ENCODE measurements at places on chromosomes 1 and 21. TPM values are rescaled to one million over a fixed set of nuclear protein-coding genes. Genes with fewer than 3 reads are reported as not detected.

GRCh38 chr1:84259989-84260388, 41.5 kb upstream of the SAMD13 start:
- DNase-seq, result no peak

The ICOSLG gene
- 0.69 TPM for total RNA-seq

DNA sequence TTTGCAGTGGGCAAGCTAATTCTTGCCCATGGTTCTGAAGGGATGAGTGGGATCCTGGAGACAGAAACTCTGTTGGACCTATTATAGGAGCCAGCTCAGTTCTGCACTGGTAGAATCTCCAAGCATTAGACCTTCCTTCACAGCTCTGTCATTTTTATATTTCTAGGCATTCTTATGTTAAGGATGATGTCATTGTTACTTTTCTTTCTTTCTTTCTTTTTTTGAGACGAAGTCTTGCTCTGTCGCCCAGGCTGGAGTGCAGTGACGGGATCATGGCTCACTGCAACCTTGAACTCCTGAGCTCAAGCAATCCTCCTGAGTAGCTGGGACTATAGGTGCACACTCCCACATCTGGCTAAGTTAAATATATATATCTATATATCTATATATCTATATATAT, 7.5 kb downstream of the PFKFB2 start:
- no peak for DNase-seq

GRCh38 chr1:228697207-228698016, 37.9 kb upstream of the RHOU start:
- peak; percentile 83 for DNase-seq

The SERPINC1 gene
- total RNA-seq, result 0.35 TPM

DNA sequence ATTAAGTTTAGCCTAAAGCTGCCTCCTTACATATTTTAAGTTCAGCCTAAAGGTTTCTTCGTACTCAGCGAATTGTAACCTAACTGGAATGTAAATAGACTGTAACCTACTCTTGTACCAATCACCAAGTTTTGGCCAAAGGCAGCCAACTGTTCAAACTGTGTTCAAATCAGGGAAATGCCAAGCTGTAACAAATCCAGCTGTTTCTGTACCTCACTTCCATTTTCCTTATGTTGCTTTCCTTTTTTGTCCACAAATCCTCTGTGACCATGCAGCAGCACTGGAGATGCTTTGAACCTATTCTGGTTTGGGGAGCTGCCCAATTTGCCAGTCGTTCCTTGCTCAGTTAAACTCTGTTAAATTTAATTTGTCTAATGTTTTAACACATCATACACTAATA, 3.2 kb upstream of the APOBEC4 start:
- DNase-seq, result no peak

DNA sequence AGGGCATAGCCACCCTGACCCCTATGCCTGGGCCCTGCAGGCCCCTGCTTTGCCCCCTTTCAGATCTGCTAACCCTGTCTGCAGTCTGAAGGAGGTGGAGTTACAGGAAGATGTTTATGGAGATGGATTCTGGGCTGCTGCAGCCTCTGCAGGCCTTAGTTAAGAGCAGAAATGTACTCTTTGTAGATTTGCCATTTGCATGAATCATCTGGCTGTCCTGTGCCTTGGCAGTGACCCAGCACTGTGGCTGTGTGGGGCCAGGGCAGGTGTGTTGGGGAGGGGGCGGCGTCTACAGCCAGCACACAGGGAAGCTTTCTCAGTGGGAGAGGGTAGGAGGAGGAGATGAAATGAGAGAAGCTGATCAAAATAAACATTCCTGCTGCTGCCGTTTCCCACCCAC, 867.3 kb downstream of the PLA2G4A start:
- DNase-seq, result peak; percentile 37

- DNase-seq, result no peak
Measured at GRCh38 chr1:202791077-202791747, 17.0 kb downstream of the KDM5B start.

DNA sequence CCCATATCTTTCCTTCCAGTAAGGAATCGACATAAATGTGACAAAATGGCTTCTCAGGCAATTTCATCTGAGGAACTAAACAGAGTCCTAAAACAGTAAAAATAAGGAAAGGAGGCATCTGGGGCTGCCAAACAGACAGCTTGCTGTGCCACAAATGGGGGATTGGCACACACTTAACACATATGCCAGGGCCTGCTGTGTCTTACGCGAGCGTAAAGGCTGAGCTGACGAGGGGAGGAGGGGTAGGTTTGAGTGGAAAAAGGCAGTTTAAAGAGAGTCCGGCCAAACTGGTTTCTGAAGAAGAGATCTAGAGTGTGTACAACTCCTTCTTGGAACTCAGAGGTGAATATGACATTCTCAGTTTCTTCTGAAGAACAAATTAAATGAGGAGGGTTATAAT, 244.1 kb upstream of the MAP1LC3C start:
- DNase-seq, result no peak

DNA sequence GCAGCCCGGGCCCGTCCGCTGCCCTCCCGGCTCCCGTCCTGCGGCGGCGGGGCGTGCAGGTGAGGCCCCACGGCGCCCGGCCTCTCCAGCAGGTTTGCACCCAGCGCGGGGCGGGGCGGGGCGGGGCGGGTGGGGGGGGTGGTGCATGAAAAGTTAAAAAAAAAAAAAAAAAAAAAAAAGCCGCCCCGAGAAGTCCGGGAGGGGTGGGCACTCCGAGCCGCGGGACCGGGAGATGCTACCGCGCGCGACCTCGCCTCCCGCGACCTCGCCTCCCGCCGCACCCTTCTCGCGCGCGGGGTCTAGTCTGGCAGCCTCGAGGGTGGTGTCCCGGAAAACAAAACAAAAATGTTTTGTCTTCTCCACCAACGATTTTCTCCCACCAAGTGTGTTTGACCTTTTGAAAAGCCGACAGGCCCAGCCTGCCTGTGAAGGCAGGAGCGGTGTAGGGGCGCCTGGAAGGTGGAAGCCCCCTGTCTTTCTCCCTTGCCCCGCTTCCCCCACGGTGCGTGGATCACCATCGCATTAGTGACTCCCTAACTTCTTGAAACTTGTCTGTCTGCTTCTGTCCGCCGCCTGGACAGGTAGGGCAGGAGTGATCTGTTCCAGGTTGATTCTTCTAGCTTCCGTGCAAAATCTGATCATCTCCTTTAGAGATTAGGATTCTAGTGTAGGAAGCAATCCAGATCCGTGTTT, 569 bp downstream of the RCAN3 start:
- DNase-seq, result no peak

The PODN gene
- total RNA-seq, result 0.40 TPM

DNA sequence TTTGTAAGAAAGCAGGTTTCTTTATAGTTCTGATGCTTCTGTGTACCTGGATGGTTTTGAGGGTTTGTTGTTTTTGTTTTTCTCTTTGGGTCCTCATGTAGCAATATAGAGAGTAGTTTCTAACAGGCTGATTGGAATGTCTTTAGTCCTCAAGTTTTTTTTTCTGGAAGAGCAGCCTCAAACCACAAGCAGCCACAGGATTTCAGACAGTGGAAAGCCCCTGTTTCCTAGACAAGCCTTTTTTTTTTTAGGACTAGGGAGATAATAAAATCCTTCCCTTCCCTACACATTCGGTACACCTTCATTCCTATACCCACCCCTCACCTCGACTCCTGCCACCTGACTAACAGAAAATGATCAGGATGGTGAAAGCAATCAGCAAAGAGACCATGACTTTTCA, 47.6 kb downstream of the ACP6 start:
- peak; percentile 80 for DNase-seq

DNA sequence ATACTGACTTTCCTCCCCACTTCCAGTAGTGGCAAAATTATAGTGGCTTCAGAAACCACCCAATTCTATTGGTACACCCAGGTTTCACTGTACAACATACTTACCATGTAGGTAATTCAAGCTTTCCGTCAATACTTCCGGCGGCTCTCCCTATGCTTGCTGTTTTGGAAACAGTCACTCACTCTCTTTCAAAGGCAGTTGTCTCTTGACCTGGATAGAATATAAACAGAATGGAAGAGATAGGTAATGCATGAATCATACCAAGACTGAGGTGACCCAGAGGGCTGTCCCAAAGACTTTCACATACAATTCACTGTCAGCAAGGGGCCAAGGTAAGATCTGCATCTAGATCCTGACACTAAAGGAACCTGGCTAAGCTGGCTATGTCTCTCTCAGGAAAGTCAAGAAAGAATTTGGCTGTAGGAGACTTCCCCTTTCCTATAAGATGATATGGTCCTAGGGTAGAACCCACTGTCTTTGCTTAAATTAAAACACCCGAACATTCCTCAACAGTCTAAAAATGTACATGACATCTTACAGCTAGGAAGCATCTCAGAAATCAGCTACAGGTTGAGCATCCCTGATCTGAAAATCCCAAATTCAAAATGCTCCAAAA, 59.6 kb downstream of the LUZP1 start:
- peak; percentile 23 for DNase-seq

- no peak for DNase-seq
Measured at GRCh38 chr1:152964536-152964935, 5.9 kb upstream of the SPRR4 start.

GRCh38 chr1:36123356-36123755, 1.7 kb downstream of the COL8A2 start:
- no peak for DNase-seq

DNA sequence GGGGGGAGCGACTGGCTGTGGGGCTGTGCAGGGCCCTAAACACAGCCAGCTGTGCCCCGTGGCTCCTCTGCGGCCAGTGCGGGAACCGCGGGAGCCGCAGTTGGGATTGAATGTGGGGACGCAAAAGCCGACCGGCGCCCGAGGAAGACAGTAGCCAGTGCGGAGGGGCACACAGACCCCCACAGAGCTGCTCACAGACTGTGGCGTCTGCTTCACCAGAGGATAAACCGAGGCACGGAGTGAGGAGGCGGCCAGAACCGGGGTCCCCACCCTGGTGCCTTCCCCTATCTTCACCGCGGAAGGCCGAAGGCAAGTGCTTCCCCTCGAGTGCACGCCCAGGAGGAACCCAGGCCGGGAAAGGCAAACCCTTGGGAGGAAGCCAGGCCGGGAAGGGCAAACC, 8.7 kb upstream of the TMEM52 start:
- DNase-seq, result no peak

DNA sequence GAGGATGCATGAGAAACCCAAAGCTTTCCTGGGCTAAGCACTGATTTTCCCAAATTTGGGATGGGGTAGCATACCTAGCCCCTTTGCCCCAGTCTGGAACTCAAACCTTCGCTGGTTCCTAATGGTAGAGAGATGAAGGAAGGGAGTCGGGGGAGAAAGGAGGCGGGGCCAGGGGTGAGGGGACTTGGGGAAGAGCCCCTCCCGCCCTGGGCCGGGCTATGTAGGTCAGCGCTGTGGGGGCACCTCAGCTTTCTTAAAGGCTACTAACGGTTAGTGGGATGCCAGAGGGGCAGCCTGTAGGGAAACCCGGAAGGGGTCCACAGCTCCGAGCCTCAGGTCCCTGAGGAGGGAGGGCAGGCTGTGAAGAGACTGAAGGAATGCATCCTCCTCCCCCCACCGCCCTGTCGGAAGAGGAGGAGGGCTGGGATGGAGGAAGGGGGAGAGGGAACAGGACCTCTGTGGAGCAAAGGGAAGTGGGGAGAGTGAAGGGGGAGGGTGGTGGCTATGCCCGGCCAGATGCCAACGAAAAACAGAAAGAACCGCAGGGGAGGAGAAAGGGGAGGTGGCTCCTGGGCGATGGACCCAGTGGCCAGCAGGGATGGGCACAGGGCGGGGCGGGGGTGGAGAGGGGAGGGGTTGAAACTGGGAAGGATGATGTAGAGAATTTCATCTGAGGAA, 1.3 kb downstream of the CADM3 start:
- peak; percentile 7 for DNase-seq

- DNase-seq, result no peak
Measured at GRCh38 chr1:154589780-154590179, 18.2 kb downstream of the ADAR start.

DNA sequence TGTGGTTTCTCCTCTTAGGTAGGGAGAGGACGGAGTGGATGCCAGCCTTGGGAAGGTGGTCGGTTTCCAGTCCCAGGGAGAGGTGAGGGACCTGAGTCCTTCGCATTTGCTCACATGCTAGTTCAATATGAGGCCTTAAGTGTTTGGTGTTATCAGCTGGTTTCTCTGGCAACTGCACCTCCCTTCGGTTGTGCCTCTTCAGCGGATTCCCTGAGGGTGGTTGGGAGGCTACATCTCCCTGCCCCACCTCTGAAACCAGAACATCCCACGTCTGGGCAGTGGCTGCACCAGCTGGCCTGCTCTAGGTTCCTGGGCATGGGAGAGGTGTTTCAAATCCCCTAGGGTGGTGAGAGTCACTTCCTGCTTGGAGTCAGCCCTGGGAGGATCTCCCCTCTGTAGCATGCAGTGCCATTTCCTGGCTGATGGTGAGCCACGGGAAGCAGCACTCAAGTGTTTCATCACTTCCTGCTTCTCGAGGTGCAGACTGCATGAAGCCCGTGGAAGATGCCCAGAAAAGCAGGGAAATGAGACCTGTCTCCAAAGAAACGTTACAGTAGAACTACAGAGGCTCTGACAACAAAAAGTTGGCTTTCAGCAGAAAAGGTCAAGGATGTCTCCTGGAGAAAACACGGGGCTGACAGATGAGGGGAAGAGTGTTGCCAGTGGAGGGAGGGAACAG, 4.5 kb downstream of the TMEM125 start:
- DNase-seq, result peak; percentile 32

DNA sequence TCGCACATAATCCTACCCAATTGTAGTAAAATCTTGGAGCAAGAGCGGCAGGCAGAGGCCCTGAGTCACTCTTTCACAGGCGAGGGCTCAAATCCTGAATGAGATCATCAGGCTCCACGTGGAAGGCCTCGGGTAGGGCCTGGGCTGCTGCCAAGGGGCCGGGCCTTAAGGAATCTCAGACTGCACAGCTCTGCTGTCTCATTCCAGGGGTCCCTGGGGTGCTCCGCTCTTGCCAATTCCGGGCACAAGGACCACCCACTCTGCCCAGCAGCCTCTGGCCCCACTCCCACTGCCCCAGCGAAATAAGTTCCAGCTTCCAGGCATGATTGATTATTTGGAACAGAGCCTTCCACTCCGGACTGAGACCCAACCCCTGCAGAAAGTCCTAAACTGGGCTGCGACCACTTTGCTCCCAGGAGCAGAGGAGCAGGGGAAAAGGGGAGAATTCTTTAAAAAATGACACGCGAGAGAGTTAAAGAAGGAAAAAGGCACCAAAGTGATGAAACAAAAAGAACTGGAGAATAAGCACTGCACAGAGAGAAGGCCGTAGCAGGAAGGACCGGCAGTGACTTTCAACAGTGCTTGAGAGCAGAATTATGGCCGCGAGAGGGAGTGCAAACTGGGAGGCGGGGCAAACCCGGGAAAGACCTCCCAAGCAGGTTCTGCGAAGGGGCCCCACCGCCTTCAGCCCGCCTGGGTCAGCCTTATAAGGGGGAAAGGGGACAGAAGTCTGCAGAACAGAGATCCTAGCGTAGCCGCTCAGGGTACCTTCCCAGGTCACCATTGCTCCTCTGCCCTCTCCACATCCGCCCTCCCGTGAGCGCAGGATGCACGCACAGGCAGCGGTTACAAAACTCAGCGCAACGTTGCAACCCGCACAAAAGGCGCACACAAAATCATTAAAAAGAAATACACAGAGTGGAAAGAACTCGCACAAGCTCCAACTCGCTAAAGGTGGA, 2.0 kb downstream of the ADAMTS1 start:
- DNase-seq, result peak; percentile 87

DNA sequence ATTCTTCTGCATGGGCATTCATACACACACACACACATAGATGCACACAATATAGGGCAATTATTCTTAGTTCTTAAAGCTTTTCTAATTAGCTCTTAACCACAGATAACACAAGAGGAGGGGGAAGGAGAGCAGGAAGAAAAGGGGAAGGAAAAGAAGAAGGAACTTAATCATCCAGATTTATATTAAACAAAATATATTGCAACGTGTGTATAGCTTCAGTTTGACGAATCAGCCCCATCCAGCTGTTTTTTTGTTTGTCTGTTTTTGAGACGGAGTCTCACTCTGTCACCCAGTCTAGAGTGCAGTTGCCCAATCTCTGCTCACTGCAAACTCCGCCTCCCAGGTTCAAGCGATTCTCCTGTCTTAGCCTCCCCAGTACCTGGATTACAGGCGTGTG, 21.7 kb upstream of the ANKRD13C start:
- DNase-seq, result no peak

The NR5A2 gene
- not detected for total RNA-seq
